ENCODE measurements at places on chromosomes 7 and 10. TPM values are rescaled to one million over a fixed set of nuclear protein-coding genes. Genes with fewer than 3 reads are reported as not detected.

Gene EN2
- total RNA-seq, result not detected

Gene CLCN1
- 0.10 TPM for total RNA-seq

DNA sequence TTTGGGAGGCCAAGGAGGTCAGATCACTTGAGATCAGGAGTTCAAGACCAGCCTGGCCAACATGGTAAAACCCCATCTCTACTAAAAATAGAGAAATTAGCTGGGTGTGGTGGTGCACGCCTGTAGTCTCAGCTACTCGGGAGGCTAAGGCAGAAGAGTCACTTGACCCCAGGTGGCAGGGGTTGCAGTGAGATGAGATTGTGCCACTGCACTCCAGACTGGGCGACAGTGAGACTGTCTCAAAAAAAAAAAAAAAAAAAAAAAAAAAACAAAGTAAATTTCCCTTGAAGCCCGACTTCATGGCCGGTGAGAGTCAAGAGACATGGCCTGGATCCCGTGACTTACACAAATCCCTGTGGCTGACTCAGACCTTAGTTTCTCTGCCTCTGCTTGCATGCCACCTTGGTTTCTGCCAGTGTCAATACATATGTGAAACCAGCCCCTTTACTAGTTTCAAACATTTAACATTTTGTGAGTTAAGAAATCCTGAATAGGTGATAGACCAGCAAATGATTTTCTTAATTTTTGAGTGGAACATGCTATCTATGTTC is 62.8 kb downstream of the ZEB1 start:
- no peaks in the 10 kb centered on the region for H3K4me1 ChIP-seq
- H3K4me3 ChIP-seq, result no peak overlapping the region
- DNase-seq, result no peak
- H3K27me3 ChIP-seq, result no peaks in the 10 kb centered on the region
- H3K27ac ChIP-seq, result no peak overlapping the region

DNA sequence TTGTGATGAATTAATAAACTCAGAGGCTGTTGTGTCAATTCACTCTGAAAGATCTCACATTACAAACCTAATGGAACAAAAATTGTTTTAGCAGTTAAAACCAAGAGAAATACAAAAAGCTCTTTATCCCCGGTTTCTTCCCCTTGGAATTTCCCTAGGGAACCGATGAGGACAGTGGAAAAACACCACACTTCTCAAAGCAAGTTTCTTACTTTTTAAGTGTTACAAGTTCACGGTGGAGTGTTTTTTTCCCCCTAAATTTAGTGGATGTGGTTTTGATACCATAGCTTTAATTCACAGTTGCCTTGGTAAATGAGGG is 10.3 kb downstream of the BAMBI start:
- no peak overlapping the region for H3K4me3 ChIP-seq
- H3K4me1 ChIP-seq, result peaks cover 12% of the 10 kb centered on the region
- no peaks in the 10 kb centered on the region for H3K36me3 ChIP-seq
- peak overlapping the region; percentile 57 for H3K27ac ChIP-seq
- H3K27me3 ChIP-seq, result no peaks in the 10 kb centered on the region

DNA sequence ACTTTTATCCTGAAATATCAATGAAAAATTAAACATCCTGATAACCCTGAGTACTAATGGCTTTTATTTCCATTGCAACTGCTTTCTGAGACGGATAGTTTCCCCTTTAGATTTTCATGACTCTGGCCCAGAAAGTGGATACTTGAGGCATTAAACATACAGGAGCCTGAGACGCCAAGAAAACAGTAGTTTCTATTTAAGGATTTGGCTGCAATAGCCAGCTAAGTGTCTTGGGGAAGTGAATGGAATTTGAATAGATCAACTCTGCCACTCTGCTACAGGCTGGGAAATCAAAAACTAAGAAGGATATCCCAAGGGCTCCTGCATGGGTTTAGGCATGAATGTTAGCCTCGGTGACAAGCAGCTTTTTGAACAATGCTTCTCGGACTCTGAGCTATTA is 24.7 kb upstream of the GPAM start:
- H3K36me3 ChIP-seq, result no peaks in the 10 kb centered on the region
- DNase-seq, result no peak
- no peaks in the 10 kb centered on the region for H3K4me1 ChIP-seq
- H3K27ac ChIP-seq, result no peak overlapping the region

- no peaks in the 10 kb centered on the region for H3K36me3 ChIP-seq
- H3K27me3 ChIP-seq, result peaks cover 8% of the 10 kb centered on the region
- no peak for DNase-seq
- peak overlapping the region; percentile 53 for H3K4me3 ChIP-seq
- no peak overlapping the region for H3K27ac ChIP-seq
- peaks cover 14% of the 10 kb centered on the region for H3K4me1 ChIP-seq
These were observed 3.1 kb upstream of the HOXA10 start for GRCh38 chr7:27176962-27177794.

GRCh38 chr7:80967071-80967916 is 48.4 kb upstream of the SEMA3C start:
- DNase-seq, result no peak
- no peaks in the 10 kb centered on the region for H3K36me3 ChIP-seq
- no peaks in the 10 kb centered on the region for H3K4me1 ChIP-seq
- no peak overlapping the region for H3K27ac ChIP-seq
- no peaks in the 10 kb centered on the region for H3K27me3 ChIP-seq

DNA sequence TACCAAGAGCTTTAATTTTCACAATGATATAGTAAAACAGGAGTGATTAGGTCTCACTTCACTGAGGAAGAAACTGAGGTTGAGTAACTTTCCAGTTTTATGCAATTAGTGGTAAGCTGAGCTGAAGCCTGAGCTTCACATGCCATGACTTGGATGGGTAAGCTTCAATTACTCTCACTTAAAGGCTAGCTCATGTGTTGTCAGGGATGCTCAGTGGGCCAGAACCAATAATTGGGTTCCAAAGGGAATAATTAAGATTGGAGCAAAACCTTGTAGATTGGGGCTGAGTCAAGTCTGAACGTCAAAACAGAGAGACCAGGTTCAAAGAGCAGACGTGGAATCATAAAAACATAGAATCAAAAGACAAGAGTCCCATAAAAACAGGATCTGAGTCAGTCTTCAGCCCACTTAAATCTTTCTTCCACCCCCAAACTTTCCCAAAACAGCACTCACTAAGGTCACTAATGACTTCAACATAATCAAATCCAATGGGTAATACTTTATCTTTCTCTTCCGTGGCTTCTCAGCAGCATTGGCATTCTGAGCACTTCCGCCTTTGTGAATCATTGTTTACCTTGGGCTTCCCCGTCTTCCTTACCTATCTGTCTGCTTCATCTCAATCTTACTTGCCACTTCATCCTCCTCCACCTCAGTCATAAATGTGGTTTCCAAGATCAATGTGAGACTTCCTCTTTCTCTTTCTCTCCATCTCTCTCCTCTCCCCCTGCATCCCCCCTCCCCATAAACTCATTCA is 23.0 kb upstream of the EGFR start:
- H3K4me1 ChIP-seq, result no peaks in the 10 kb centered on the region
- H3K27me3 ChIP-seq, result no peaks in the 10 kb centered on the region
- H3K36me3 ChIP-seq, result no peaks in the 10 kb centered on the region
- no peak overlapping the region for H3K27ac ChIP-seq
- DNase-seq, result no peak

DNA sequence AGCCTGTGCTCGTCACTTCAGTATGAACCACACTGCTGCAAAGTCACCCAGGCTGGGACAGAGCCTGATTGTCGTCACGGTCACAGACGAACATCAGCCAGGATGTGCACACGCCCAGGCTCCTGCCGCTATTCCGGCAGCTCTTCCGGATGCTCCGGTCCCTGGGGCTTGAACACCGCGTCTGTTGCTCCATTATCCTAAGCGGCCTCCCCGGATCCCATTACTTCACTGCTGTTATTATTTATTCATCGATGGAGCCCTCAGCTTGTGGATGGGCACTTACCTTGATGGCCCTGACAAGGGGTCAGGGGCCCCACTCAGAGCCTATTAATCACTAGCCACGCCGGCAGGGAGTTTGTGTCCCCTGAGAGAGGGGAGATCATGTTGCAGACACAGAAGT is 120.8 kb upstream of the PCBD1 start:
- no peaks in the 10 kb centered on the region for H3K4me1 ChIP-seq
- no peak for DNase-seq
- H3K4me3 ChIP-seq, result no peak overlapping the region
- no peaks in the 10 kb centered on the region for H3K27me3 ChIP-seq
- H3K27ac ChIP-seq, result no peak overlapping the region
